ENCODE measurements at places on chromosomes 3 and 15. TPM values are rescaled to one million over a fixed set of nuclear protein-coding genes. Genes with fewer than 3 reads are reported as not detected.
A peak's percentile ranks its signal among the peaks of the same experiment; 100 is the strongest.

Gene PLCH1
- 3.4 TPM for total RNA-seq

Gene VIPR1
- 25.2 TPM for total RNA-seq

Gene SOX14
- total RNA-seq, result not detected

GRCh38 chr15:35450492-35450891, 95.5 kb downstream of the DPH6 start:
- DNase-seq, result no peak
- no peaks in the 10 kb centered on the region for H3K36me3 ChIP-seq
- H3K27me3 ChIP-seq, result no peaks in the 10 kb centered on the region
- H3K4me1 ChIP-seq, result no peaks in the 10 kb centered on the region
- no peak overlapping the region for H3K4me3 ChIP-seq

DNA sequence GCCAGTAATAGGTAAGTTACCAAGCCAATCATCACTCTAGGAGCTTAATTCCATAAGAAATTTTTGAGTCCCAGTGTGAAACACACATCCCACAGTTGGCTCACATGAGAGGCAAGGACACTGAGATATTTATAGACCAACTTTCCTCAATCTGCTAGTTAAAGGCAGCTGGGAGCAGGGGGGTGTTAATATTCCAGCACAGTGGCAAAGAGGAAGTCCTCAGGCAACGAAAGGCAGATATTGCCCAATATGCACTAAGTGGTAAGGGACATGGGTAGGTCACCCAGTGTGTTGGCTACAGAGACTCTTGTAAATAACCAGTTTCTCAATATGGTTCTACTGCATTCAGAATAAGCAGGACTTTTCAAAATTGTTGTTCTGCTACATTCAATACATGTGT, 61.0 kb downstream of the TOP2B start:
- peak overlapping the region; percentile 13 for H3K27ac ChIP-seq
- H3K4me1 ChIP-seq, result no peaks in the 10 kb centered on the region
- no peak overlapping the region for H3K4me3 ChIP-seq
- H3K27me3 ChIP-seq, result no peaks in the 10 kb centered on the region
- DNase-seq, result no peak
- peaks cover 7% of the 10 kb centered on the region for H3K36me3 ChIP-seq

DNA sequence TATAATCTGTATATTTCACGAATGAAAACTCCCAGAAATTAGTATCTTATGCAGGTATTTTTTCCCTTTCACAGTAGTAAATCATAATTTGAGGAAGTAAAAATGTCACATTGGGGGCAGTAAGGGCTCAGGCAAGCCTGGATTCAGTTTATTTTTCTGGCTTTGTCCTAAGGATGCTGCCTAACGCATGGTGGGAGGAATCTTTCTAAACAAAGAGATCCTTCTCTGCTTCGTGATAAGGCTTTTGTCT, 35.7 kb downstream of the DNASE1L3 start:
- H3K4me3 ChIP-seq, result no peak overlapping the region
- no peaks in the 10 kb centered on the region for H3K27me3 ChIP-seq
- peaks cover 3% of the 10 kb centered on the region for H3K36me3 ChIP-seq
- peak overlapping the region; percentile 48 for H3K27ac ChIP-seq

Gene FBN1
- total RNA-seq, result 83.2 TPM

- no peak overlapping the region for H3K4me3 ChIP-seq
- no peaks in the 10 kb centered on the region for H3K36me3 ChIP-seq
- DNase-seq, result no peak
- no peak overlapping the region for H3K27ac ChIP-seq
- H3K27me3 ChIP-seq, result no peaks in the 10 kb centered on the region
Measured at GRCh38 chr3:149305376-149305775, 28.1 kb downstream of the TM4SF18 start.

- no peaks in the 10 kb centered on the region for H3K27me3 ChIP-seq
- H3K4me1 ChIP-seq, result no peaks in the 10 kb centered on the region
- no peak overlapping the region for H3K4me3 ChIP-seq
- no peak overlapping the region for H3K27ac ChIP-seq
Measured at GRCh38 chr15:88061452-88061851, 195.1 kb downstream of the NTRK3 start.

DNA sequence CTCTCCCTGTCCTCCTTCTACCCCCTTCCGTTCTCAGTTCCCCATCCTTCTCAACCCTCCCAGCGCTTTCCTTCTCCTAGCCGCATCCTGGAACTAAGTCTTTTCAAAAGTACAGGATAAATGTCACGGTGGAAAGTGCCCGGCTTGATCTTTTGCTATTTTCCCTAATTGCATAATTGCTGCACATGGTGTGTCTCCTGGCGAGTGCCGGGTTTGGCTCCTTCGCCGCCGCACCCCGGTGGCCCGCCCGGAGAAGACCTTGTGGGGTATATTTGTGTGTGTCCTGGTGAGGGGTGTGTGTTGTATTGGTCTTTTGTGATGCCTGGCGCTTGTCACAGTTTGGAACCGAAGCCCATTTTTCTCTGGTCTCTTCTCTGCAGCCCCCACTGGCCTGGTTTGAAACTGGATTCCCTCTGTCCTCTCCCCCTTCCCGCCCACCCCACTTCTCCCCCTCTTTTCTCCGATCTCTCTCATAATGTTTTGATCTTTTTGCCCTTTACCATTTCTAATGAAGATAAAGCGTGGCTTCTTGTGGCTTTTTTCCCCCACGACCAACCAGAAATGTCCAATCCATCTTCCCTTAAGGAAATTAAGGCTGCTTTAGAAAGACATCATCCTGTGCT, 692 bp downstream of the UBE2E2 start:
- H3K4me1 ChIP-seq, result no peaks in the 10 kb centered on the region
- no peaks in the 10 kb centered on the region for H3K27me3 ChIP-seq
- peak; percentile 18 for DNase-seq
- no peaks in the 10 kb centered on the region for H3K36me3 ChIP-seq
- H3K4me3 ChIP-seq, result peak overlapping the region; percentile 94

- H3K4me1 ChIP-seq, result no peaks in the 10 kb centered on the region
- no peaks in the 10 kb centered on the region for H3K36me3 ChIP-seq
- H3K27ac ChIP-seq, result no peak overlapping the region
- H3K27me3 ChIP-seq, result no peaks in the 10 kb centered on the region
Measured at GRCh38 chr3:89402051-89402450, 294.6 kb downstream of the EPHA3 start.

Gene STARD5
- total RNA-seq, result 9.5 TPM

Gene CCR9
- total RNA-seq, result not detected
